ENCODE measurements at places on chromosomes 4 and X.

DNA sequence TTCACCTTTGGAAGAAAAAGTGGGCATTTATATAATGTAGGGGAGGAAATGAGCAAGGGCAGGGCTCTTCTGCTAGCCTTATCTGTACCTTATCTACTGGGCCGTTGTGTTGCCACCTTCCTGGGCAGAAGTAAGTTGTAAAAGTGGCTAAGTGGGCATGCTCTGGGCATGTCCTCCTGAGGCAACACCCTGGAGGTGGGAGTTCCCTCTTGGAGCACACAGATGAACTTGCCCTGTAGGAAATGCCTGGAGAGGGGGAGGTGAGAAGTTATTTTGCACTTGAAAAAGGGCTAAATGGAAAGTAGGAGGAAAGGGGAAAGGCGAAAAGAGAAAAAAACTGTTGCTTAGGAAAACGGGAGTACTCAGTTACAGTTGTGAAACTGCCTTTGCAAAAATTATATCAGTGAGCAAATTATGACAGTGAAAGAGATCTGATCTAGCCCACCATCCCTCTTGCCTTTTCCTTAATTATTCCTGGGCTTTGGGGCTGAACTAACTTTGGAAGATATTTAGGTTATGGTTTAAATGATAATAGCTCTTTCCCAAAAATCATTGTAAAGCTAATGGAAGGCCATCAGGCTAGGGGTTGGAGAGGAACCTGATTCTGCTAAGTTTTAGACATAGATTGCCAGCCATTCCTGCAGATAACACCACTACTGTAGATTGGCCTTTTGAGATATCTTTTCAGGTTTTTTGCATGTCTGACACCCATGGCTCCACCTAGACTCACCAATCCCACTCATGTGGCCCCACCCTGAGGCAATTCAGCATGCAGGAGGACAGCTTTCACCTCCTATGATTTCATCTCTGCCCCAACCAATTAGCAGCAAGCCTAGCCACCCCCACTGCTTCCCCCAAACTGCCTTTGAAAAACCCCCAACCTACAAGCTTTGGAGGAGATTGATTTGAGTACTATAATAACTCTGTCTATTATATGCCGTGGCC is 20.5 kb upstream of the ZNF81 start:
- no peak for DNase-seq

GRCh38 chrX:43961699-43962098 is 11.5 kb downstream of the NDP start:
- DNase-seq: no peak

GRCh38 chr4:44668526-44668925 is 9.7 kb upstream of the GUF1 start:
- DNase-seq: no peak

- peak; percentile 21 for DNase-seq
These were observed at the start of gene PROM1 for GRCh38 chr4:16083241-16084191. Gene PROM1, minus strand, starts transcription at chr4:16084023. Its CDS starts 8,117 bp downstream, at chr4:16075906.

DNA sequence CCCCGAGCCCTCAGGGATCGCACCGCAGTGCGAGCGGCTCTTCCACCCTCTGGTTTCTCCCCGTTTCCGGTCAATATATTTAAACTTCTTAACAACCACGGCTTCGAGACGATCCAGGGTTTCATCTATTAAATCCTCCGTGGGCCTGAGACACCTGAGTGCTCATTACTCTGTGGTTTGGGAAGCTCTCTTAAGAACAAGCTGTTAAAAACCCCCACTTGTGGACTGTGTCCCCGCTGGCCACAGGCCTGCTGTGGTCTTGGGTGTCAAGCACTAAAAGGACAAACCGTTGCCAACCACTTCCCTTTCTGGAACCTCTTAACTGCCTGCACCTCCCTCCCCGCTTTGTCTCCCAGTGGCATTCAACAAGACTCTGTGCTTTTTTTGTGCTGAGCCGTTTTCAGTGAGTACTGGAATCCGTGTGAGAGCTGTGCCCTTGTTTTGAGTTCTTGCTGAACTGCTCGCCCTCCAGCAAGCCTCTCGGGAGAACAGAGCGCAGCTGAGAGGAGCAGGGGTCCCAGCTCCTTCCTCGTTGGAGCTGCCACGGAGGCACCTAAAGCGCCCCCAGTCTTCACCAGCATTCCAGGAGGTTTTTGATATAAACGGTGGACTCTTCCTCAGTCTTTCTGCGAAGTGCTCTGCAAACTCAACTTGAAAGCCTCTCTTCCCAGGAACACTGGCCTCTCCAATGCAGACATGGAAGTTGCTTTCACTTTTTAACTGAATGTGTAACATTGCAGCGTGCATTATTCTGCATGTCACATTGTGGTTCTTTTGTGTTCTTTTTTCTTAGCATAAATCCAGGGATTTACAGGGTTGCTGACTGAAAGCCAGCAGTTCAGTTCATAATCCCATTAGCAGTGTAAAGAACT is 691 bp upstream of the IGFBP7 start:
- DNase-seq: no peak

DNA sequence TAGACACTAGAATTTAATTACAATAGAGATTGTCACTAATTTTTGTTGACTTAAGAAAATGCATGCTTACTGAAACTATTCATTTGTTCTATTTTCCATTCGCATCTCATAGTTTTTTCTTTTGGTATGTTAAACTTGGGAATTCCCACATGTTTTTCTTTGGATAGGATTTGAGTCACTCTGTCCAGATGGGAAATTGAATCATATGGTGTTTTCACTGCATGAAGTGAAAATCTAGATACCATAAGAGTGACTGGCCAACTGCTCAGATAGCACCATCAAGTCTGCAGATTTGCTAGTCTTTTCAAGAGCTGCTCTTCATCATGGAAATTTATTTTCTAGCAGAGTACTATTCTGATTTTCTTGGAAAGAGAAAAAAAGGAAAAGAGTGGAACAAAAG is 172.6 kb downstream of the FAM47B start:
- DNase-seq: no peak

DNA sequence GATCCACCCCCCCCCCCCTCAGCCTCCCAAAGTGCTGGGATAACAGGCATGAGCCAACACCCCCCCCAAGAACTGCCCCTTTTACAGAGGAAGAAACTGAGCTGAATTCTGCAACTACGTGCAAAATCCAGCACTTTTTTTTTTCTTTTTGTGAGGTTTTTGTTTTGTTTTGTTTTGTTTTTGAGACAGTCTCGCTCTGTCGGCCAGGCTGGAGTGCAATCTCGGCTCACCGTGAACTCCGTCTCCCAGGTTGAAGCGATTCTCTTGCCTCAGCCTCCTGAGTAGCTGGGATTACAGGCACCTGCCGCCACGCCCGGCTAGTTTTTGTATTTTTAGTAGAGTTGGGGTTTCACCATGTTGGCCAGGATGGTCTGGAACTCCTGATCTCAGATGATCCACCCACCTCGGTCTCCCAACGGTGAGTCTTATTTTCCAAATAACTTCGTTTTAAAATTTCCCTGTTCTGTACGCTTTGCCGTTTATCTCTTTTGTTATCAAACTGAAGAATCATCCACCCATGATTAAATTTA is 4.9 kb downstream of the CRLF2 start:
- DNase-seq: no peak

DNA sequence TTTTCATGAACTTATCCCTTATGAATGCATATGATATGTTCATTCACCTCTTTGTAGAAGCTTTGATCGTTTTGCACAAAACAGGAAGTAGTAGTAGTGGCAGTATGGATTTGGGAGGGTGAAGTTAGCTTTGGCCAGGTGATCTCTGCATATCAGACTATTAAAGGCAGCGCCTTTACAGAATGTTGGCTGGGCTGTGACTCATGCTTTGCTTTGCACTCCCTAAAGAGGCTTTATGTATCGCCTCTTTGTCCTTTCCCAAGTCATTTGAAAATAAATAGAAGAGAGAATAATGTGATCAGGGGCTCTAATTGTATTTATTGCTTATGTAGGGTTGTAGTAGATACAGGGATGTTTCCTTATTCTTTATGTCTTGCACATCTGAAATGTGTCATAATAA is 50.4 kb downstream of the SHROOM3 start:
- no peak for DNase-seq

DNA sequence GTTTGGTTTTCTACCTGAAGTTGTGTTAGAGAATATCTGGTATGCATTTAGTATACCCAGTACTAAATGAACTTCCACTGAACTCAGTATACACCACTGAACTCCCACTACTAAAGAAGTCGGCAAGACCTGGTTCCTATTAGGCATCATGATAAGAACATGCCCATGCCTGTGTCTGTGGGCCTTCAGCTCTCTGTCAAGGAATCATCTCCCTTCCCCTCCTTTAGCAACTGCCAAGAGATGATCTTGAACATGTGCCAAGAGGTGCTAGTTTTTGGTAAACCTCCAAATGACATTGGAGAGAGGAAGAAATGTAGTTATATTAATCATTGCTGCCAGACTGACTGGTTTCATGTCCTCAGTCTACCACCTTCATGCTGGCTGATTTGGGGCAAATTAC is 113.2 kb downstream of the ATP10D start:
- DNase-seq: no peak

GRCh38 chr4:15374656-15375055 is 53.2 kb upstream of the C1QTNF7 start:
- DNase-seq: no peak

GRCh38 chrX:46531442-46531841 is 13.8 kb downstream of the ZNF674 start:
- no peak for DNase-seq

DNA sequence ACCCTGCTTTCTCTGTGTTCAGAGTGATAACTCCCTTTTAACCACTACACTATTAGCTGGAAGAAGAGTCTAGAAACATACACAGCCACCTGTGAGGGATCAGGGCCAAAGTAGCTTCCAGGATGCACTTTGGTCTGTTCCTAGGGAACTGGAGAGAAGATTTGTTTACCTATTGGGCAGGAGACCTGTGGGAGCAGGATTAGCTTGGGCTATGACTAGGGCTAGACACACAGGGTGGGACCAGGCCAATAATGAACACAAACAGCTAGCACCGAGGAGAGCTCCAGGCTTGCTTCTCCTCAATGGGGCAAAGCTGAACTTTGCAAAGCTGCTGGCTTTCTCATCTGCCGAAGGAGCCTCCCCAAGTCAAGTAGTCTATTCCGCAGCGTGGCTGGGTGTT is 24.4 kb upstream of the MAP7D3 start:
- DNase-seq: no peak

- DNase-seq: no peak
These were observed 57.3 kb upstream of the BCOR start for GRCh38 chrX:40154853-40155588.

- no peak for DNase-seq
These were observed 683.5 kb downstream of the TRIML1 start for GRCh38 chr4:188822698-188823097.

DNA sequence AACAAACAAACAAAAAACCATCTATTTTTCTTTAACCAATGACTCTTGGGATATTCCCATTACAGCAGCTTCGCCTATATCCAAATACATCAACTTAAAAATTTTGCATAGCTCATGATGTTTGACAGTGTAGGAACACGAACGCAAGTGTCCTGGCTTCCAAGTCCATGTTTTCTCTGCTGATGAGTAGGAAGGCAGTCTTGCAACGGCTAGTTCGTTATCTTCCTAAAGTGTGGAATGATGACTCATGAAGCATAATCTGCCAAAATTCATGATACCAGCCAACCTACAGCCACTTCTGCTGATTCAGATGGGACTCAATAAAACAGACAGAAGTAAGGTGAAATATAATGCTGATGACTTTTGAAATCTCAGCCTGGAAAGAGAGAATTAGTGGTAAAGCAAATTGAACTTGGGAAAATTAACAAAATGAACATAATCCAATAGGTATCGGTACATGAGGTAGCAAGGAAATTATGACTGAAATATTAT is 6.4 kb upstream of the SEPTIN11 start:
- no peak for DNase-seq

GRCh38 chr4:100422894-100423293 is 94.9 kb downstream of the EMCN start:
- no peak for DNase-seq

DNA sequence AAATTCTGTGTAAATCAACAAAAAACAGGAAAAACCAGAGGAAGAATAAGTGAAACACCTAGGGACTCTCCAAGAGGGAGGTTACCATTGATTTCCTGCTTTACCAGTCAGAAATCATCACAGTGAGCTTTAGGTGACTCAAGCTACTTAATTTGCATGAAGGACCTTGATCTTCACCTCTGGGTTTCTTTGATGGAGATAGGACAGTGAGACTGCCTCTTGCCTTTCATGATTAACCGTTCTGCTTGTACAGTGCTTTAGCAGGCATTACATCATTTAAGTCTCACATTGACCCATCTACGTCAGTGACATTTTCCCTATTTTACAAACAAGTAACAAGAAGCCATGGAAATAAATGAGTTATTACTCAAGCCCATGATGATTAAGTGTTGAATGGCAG is 3.4 kb upstream of the GK start:
- DNase-seq: no peak
